Activated CD4-positive, alpha-beta T cell treated with anti-CD3 and anti-CD28 coated beads for 48 hours (primary cell): ENCODE measurements at places on chromosomes 6 and 20.

- DNase-seq = no peak
Measured at GRCh38 chr6:91376686-91377085, 789.8 kb upstream of the MAP3K7 start.

DNA sequence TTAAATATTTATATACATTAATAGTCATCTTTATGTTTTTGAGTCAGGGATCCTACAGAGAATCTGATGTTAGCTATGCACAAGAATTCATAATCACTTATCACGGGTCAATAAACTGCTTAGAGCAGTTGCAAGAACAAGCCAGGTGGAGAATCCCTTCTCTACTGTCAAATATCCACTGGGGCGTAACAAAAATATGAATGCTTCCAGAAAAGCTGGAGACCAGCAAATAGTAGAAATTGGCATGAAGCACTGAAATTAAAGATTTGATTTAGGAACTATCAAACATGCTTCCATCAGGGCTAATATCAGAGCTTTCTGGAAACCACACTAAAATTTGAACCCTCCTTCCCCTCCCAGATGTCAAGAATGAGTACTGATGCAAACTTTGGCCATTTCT, 37.3 kb downstream of the ADGRG6 start:
- no peak for DNase-seq

DNA sequence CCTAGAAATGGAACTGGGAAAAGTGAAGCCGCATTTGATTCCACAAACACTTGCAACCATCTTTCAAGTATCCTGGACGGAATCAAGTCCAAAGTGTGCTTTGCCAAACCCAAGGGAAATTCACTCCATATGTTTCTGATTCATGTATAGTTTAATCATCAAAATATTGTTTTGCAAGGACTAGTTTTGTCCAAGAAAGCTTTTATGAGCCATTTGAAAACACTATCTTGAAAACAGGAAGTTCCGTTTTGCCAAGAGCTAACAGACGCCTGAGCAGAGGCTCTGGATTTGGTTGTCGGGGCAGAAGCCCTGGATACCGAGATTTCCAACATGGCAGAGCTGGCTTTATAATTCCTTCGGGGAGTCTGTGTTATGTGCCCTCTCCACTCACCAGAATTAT, 251.1 kb downstream of the PHACTR1 start:
- no peak for DNase-seq

- DNase-seq = peak; percentile 70
Measured at GRCh38 chr6:29628419-29629281, 4.3 kb downstream of the GABBR1 start.

DNA sequence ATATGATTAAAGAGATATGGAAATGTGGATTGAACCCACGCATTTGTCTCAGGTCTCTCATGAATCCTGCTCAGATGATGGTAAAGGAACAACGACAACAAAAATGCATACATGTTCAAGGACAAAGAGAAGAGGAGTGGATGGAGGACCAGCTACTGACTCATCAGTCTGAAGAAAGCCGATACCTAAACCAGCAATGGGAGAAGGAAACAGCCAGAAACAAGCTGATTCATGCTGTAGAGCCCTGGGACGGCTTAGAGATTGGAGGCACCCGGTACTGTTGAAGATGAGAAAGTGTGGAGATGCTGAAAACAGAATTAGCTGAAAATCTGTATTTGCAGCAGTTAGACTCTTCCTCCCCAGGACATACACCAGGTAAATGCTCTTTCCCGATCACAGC, 14.4 kb upstream of the RIPPLY2 start:
- no peak for DNase-seq

- no peak for DNase-seq
Measured at GRCh38 chr6:19849196-19849595, 12.0 kb downstream of the ID4 start.

GRCh38 chr6:110895907-110896608, 21.5 kb downstream of the AMD1 start:
- no peak for DNase-seq

- no peak for DNase-seq
Measured at GRCh38 chr6:127533736-127534135, 14.6 kb upstream of the MTCL3 start.

GRCh38 chr20:32238483-32239425, 31.1 kb downstream of the POFUT1 start:
- DNase-seq = no peak

- DNase-seq = peak; percentile 62
Measured at GRCh38 chr6:29965873-29966601, 23.7 kb downstream of the HLA-A start.

DNA sequence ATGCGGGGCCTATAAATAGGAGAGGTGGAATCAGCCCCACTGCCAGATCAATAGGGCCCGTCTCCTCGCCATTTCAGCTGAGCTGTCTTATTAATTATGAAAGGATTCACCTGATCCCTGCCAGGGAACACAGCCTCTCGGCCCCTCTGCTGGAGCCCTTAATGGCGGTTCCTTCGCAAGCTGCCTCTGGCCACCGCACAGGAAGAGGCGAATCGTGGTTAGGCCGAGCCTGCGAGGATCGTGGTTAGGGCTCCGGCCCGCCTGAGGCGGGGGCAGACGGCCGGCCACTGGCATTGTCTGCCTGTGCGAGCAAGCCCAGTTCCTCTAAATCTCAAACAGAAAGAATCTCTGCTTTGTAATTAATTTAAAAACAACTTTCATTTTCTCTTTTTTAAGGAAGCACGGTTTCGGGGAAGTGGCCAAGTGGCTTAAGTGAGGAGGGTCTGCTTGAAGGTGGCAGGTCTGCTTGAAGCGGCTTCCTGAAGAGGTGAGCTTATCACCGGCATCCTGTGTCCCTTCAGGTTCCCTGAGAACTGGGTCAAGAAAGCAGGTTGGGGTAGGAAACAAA, 9.2 kb downstream of the NRN1 start:
- peak; percentile 13 for DNase-seq

DNA sequence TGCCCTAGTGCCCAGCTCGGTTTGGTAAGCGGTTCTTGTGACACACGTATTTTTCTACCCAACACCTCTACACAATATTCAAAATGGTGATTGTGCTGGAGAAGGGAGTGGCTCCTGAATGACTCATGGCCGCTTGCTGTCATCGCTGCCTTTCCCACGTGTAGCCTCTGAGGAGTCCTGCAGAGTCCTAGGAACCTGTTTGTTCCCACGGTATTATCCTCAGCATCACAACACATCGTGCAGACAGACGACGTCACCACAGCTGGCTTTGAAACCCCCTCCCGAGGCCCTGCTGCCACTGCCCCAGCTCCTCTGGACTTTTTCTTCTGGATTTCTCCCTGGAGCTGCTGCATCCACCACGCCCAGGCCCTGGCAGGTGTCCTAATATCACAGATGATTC, 353.5 kb downstream of the SMOC2 start:
- no peak for DNase-seq

DNA sequence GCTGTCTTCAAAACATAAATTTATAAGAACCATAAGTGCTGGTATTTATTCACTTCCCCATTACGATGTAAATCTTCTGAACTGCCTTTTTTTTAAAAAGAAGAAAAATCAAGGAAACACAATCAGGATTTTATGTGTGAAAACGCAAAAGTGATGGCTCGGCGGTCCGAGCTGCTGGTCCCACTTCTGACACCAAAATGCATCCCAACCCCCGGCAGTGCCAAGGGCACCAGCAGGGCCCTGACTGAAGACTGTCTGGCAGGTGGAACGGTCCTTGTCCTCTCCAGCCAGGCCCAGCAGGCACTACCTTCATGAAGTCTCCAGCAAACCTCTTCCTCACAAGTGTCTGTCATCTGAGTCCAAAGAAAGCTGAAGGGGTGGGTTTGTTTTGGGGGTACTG, 41.2 kb downstream of the TBC1D7 start:
- no peak for DNase-seq

DNA sequence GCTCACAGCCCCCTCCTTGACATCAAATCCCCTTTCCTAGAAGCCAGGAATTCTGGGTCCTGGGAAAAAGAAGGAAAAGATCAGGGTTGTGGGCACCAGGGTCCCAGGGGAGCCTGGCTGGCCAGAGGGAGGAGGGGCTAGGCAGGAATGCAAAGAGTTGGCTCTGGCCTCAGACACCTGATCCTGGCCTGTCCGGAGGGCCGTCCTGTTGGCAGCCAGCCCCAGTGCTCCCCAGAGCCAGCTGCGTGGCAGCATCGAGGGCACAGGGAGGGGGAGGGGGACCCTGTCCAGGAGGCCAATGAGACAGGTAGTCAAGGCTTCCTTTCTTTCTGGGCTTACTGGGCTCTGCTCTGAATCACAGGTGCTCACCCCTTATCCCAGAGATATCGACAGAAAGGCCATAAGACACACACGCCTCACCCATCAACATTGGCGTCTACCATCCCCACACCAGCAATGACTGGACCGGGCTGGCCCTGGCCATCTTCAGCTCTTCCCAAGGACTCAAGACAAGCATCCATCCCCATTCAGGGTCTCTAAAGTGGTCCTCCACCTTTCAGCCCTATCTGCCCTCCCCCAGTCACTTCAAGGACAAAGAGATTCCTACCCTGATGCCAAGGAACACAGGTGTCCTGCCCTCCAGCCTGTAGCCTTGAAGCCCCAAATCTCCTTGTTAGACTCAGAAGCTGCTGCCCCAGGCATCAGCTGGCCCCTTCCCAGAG, 723 bp downstream of the COL11A2 start:
- DNase-seq = no peak
